ENCODE measurements at places on chromosomes 16 and 17.

- DNase-seq: no peak
Measured at GRCh38 chr17:80385046-80385445, 29.9 kb upstream of the ENDOV start.

- no peak for DNase-seq
Measured at GRCh38 chr17:11369575-11369974, 128.6 kb downstream of the SHISA6 start.

DNA sequence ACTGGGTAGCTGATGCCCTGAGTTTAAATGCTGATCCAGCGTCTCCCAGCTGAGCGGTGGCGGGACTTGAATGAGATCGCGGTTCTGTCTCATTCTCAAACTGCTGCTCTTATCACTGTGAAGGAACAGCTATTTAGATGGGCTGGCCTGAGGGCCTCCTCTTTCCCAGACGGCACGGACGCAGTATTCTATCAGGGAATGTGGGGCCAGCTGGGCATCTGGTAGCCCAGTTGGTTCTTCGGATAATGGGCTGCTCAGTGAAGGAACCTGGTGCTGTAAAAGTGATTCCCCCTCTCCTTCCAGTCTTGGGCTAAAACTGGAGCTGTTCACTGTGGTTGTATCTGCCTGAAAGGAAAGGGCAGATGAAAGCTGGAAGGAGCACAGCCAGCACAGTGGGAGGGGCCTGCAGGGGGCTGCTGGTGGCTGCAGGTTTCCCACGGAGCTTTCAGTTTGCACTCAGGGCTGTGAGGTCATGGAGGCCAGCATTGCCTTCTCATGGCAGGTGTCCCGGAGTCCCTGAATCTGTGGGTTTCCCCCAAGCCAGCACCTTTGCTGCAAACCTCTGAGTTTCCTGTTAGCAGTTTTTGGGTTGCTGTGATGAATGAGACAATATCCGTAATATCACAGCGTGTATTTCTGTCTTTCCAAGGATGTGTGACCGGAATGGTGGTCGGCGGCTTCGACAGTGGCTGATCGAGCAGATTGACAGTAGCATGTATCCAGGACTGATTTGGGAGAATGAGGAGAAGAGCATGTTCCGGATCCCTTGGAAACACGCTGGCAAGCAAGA lies 3.6 kb downstream of the IRF8 start:
- no peak for DNase-seq

DNA sequence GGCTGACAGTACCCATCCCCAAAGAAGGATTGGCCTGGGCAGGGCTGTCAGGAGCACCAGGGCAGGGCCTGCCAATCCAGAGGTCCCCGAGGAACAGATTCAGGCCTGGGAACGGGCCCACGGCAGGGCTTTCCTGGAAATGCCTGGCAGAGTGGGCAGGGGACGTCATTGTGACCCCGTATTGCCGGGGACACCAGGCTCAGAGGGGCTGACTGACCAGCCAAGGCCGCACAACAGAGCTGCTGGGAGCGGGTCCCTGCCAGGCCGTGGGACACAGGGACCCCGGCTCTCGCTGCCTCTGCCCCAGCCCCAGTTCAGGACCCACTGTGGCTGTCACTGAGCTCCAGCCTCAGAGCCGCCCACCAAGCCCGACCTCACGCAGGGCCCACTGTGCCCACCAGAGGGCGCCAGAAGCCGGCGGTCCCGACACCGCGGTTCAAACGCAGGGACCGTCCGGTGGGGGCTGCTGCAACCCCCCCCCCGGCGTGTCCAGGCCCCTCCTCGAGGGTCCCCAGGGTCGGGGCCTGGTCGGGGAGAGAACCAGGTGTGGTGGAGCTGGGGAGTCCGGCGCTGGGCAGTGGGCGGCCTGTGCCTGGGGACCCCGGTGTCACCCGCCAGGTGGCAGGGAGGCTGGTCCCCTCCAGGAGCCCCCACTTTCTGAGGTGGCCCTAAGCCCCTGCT lies 15.2 kb upstream of the SSTR5 start:
- DNase-seq: peak; percentile 69

DNA sequence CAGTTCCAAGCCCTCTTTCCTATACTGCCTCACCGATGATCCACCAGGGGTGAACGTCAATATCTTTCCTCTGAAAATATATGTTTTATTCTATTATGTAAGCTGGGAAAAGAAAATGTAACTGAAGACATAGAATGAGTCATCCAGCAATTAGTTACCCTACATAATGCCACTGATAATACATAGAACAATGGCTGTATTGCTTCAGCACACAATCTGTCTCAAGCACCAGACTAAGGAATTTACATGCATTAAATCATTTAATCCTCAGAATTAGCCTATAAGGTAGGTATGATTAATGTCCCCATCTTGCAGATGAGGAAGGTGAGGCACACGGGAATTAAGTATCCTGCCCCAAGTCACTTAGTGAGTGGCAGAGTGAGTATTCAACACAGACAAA lies 472.8 kb downstream of the TOX3 start:
- no peak for DNase-seq

GRCh38 chr17:80284631-80285030 lies 24.0 kb downstream of the RNF213 start:
- DNase-seq: no peak

- DNase-seq: no peak
Measured at GRCh38 chr16:84462296-84463210, 41.9 kb downstream of the MEAK7 start.

GRCh38 chr17:6313835-6314234 lies 121.1 kb downstream of the AIPL1 start:
- no peak for DNase-seq

DNA sequence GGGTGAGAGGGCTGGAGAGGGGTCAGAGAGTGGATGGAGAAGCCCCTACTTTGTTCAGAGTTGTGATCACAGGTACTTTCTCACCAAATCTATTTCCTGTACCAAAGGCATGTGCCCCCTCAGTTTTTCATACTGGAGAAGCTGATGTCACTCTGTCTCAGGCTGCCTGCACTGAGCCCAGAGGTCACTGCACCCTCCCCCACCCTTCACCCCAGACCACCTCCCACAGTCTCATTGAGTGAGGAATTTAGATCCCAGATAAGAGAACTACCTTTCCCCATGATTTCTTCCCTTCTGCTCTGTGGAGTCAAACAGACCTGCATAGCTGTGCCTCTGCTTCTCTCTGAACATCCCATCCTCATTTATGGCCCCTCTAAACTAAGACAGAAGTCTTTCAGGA lies 140.0 kb upstream of the IRX6 start:
- DNase-seq: no peak

- DNase-seq: no peak
Measured at GRCh38 chr16:31870809-31871208, 2.8 kb upstream of the ZNF267 start.

DNA sequence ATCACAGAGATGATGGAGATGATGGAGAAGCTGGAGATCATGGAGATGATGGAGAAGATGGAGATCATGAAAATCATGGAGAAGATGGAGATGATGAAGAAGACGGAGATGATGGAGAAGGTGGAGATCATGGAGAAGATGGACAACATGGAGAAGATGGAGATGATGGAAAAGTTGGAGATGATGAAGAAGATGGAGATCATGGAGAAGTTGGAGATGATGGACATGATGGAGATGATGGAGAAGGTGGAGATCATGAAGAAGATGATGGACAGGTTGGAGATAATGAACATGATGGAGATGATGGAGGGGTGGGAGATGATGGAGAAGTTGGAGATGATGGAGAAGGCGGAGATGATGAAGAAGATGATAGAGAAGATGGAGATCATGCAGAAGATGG lies 34.5 kb downstream of the RBFOX3 start:
- no peak for DNase-seq

- DNase-seq: no peak
Measured at GRCh38 chr16:80594756-80595155, 54.0 kb downstream of the DYNLRB2 start.

GRCh38 chr17:28547096-28547622 lies 5.3 kb downstream of the UNC119 start:
- no peak for DNase-seq

DNA sequence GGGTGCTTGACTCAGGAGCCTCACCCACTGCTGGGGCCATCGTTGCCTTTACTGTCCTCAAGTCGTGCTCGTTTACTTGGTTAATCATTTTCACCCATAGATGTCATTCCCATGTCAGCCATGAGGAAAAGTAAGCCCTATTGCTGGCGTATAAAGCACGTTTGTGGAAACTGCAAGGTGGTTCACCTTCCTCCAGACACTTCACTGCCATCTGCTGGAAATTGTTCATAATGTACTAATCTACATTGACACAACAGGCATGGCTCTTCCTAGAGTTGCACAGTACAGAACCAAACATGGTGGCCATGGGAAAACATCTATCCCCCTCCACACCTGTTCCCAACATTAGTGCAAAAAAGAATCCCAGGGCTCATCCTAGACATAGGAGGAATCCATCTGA lies 116.6 kb downstream of the ZNF18 start:
- DNase-seq: peak; percentile 27

- DNase-seq: peak; percentile 44
Measured at GRCh38 chr17:62179525-62180161, 114.6 kb upstream of the MED13 start.

DNA sequence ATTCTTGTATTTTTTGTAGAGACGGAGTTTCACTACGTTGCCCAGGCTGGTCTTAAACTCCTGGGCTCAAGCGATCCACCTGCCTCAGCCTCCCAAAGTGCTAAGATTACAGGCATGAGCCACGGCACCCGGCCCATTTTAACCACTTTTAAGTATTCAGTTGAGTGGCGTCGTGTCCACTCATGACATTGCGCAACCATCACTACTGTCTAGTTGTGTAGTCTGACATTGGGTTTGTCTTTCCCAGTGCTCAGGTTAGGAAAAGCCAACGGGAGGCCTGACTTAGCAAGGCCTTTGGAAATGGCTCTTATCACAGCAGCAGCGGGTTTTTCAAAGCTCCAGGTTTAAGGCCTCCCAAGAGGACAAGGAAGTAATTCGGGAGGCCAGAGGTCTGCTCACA lies 58.7 kb downstream of the LITAF start:
- no peak for DNase-seq

GRCh38 chr17:78899361-78900260 lies 3.4 kb downstream of the CEP295NL start:
- DNase-seq: no peak

DNA sequence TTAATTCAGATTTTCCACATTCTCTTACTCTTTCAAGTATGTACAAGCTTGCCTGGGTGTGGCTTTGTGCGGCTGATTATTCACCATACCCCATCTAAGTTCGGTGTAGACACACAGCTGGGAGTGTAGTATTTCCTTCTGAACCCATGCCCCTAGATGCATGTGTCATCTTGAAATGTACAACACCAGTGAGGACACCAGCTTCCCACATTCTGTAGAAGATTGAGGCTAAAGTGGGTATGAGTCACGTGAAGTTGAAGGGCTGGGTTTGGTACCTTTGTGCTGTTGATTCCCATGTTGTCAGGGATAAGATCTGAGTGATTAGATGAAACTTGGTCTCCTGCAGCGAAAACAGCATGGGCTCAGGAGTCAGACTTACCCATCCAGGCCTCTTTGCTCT lies 14.6 kb upstream of the DHX8 start:
- DNase-seq: no peak

DNA sequence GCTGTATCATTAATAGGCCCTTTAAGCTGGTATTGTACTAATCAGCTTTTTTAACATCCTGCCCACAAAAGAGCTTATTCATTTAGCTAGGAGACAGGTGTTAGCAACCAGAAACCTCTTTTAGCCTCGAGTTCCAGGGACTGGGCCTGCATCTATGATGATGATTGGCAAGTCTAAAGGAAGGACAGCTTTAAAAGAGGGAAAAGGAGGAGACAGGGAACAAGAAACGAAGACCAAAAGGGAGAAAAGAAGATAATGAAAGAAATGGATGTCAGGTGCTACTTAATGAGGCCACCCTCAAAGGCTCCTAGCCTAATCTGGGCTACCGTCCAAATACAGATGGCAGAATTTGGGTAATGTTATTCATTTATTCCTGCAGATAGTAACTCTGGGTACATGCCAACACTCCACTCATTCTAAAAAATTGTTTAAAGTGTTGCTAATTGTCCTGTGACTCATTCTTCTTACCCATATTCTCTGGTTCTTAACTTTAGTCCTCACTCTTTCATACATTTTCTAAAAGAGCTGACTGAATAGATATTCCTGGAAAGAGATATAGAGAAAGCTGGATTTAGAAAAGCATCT lies 18.7 kb upstream of the RFFL start:
- DNase-seq: no peak

DNA sequence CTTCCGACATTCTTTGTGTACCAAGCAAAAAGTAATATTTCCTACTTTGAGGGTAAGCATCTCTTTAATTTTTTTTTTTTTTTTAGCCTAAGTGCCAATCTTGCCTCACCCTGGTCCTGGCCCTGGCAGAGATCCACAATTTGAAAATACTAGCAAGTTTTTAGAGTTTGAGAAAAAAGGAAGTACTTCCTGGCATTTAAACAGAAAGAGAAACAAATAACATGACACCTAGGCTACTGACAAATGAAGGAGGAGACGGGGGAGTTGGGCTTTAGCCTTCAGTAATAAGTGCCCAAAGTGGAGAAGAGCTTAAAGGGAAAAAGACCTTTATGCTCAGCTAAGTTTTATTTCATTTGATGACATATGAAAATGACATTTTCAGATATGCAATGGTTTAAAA lies 92.8 kb downstream of the HS3ST3A1 start:
- DNase-seq: no peak

GRCh38 chr17:49963626-49964302 lies 5.2 kb upstream of the DLX4 start:
- DNase-seq: no peak

GRCh38 chr17:74043976-74044375 lies 159.5 kb upstream of the RPL38 start:
- no peak for DNase-seq

DNA sequence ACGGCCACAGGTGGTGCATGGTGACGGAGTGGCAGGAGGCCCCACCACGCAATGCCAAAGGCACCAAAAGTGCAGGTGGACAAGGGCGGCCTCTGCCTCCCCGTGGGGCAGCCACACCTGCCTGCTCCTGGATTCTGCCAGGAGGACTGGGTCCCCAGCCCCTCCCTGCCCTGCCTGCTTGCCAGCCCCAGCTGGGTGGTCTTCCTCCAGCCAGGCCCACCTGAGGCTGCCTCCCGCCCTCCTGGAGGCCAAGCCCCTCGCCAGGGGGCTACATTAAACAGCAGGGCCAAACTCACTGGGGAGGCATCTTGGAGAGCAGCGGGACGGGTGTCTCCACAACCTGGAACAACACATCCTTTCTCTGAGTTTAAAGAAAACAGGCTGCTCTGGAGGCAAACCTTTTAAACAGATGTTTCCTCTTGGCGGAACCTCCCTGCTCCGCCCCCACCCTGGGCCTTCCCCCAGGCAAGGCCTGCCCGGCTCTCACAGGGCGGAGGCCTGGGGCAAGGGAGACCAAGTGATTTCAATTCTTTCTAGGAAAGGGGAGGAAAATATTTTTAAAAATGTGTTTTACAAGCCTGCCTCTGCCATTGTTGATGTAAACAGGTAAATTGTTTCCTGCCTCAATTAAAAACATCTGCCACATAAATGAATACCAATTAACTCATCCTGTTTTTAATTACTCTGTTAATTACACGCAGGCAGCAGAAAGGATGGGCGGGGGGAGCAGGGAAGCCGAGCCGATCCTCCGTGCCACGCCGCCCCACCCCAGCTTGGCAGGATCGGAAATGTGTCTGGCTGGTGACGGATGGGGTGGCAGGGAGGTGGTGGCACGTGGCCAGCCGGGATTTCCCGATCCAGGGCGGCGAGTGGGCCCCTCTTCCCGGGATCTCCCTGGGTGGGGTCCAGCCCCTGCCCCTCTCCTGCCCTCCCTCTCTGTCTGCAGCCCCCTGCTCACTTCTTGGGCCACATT lies 54.4 kb upstream of the PABPN1L start:
- peak; percentile 78 for DNase-seq

GRCh38 chr17:22310717-22311686 lies 618.7 kb downstream of the KCNJ18 start:
- DNase-seq: no peak

GRCh38 chr16:20899477-20900298 lies 470 bp downstream of the DCUN1D3 start:
- peak; percentile 41 for DNase-seq

GRCh38 chr17:49258394-49258793 lies 27.8 kb upstream of the PHOSPHO1 start:
- DNase-seq: no peak

Data from left colon (tissue), 2 donors.